ENCODE measurements at places on chromosomes 5 and 9.

DNA sequence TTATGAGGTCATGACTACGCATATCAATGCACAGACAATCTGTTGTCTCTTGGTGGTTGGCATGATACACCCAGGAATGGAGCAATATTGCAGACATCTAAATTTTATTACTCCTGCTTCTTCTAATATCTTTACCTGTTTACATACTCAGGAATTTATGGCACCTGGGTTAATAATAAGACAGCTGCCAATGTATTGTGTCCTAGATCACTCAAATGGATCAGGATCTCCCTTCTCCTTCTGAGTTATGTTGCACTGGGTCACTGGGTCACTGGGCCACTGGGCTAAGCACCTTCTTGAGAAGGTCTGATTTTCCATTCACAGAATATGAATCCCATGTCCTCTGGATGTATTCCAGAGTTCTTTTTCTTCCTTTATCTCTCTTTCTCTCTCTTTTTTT is 41.8 kb downstream of the CCL28 start:
- no peak for DNase-seq

- no peak for DNase-seq
Measured at GRCh38 chr5:122436615-122437014, 124.6 kb downstream of the SNCAIP start.

GRCh38 chr9:95506678-95507463 is 9.9 kb downstream of the PTCH1 start:
- peak; percentile 26 for DNase-seq

GRCh38 chr9:132077881-132078698 is 1.6 kb downstream of the MED27 start:
- peak; percentile 12 for DNase-seq

DNA sequence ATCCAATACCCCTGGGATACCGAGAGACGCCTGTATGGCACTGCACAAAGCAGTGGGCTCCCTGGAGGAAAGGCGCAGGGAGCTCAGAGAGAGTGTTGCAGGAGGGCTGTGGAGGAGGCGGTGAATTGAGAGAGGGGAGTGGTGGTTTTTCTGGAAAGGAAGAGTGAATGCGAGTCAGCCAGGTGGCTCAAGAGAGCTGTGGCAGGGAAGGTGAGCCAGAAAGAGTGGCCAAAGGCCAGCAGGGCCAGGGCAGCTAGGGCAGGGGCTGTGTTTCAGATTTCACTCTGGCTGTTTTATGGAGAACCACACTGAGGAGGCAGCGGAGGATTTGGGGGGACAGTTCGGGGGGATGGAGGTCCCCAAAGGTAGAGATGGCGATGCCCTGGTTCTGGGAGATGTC is 13.0 kb upstream of the DAB2IP start:
- DNase-seq, result no peak

DNA sequence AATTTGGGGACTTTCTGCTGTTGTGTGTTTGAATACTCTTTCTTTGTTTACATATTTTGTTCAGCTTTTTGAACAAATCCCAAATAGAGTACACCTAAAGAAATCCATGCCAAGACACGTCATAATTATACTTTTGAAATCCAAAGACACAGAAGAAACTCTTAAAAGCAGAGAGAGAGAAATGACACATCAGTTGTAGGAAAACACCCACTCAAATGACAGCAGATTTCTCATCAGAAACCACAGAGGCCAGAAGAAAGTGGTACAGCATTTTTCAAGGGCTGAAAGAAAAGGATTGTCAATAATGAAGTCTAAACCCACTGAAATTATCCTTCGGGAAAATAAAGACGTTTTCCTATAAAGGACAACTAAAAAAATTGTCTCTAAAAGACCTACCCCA is 378.6 kb downstream of the GADD45G start:
- no peak for DNase-seq
